Ovary (tissue), 10 donors: ENCODE measurements at places on chromosomes 5 and 9.

DNA sequence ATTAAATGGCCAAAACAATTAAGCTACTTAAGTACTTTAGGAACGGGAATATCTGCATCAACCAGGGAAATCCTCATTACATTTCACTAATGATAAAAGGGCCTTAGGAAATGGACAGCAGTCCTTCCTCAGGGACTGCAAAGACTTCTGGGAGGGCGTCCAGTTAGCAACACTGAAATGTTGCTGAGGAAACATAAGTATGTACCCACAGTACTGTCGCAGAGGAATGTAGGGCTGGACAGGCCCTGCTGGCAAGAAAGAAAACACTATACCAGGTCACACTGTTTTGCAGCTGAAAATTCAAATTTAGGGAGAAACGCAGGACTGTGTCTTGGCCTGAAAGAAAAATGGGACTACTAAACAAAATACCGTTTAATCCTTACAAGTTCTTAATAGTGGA lies 1.3 kb downstream of the C5orf15 start:
- no peaks in the 10 kb centered on the region for H3K36me3 ChIP-seq
- no peak for DNase-seq
- H3K27ac ChIP-seq: no peak overlapping the region
- no peaks in the 10 kb centered on the region for H3K27me3 ChIP-seq

DNA sequence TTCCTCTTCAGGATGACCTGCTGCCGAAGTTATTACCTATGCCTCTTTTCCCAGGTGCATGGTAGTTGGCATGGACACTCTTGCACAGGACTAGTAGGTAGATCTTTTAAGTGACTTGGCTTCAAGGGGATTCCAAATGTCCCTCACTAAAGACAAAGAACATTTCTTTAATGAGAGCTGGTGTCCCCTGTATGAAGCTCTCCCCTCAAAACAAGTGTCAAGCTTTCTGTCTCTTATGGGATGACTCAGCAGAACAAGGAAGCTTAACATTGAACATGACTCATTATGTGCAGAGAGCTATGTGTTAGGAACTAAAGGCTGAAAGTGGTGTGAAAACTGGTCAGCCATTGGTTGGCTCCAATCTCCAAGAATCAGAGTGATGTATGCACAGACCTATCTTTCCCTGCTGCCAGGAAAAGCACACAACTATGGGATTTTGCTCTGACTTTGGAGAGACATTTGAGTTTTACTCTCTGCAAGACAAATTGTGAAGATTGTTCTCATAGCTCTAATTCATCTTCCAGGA lies 120.5 kb downstream of the PRDM6 start:
- DNase-seq: no peak
- no peaks in the 10 kb centered on the region for H3K27me3 ChIP-seq
- no peak overlapping the region for H3K27ac ChIP-seq
- no peaks in the 10 kb centered on the region for H3K36me3 ChIP-seq
- H3K4me1 ChIP-seq: peaks cover 3% of the 10 kb centered on the region

DNA sequence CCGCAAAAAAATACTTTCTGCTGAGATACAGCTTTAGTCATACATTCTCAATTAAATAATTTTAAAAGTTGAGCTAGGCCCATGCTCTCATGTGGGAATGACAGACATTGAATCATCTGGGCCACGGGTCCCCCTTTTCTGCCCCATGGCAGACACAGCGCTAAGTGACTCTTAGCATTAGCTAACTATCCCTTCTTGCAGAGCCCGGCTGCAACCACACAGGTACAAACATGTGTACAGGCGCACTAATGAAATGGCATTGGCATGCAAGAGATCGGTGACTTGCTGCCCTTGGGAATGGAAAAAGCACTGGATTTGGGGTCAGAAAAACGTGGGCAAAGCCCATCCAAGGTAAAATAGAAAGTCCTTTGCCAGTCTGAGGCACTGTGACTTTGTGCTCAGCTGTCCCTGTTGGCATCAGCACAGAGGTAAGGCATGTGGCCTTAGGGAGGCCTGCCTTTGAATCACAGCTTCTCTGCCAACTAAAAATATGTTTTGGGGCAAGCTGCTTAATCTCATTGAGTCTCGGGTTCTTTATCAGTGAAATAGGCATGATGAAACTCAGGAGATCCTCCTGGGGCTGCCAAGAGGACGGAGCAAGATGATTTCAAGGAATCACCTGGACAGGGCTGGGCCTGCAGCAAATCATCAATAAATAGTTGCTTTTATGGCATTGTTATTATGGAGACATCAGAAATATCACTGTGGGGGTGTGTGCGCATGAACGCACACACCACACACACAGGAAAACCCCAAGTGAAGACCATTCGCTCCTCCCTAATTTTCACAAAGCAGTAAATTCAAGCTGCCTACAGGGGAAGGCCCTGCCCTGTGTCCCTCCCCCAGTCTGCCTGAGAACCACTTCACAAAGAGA lies 54.2 kb downstream of the WHRN start:
- H3K4me1 ChIP-seq: peaks cover 7% of the 10 kb centered on the region
- H3K27me3 ChIP-seq: no peaks in the 10 kb centered on the region
- H3K27ac ChIP-seq: no peak overlapping the region
- no peak overlapping the region for H3K4me3 ChIP-seq
- no peaks in the 10 kb centered on the region for H3K36me3 ChIP-seq

DNA sequence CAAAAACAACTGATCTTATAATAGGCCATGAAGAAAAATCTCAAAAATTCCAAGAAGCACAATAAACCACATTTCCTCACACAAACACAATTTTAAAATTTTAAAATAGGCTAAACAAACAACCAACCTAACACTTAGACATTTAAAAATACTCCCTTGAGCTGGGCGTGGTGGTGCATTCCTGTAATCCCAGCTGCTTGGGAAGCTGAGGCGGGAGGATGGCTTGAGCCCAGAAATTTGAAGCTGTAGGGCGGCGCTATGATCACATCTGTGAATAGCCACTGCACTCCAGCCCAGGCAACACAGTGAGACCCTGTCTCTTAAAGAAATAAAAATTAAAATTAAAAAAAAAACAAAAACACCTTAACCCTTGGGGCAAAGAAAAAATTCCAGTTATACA lies 36.9 kb upstream of the TESK1 start:
- no peaks in the 10 kb centered on the region for H3K27me3 ChIP-seq
- peaks cover 3% of the 10 kb centered on the region for H3K4me1 ChIP-seq
- no peak overlapping the region for H3K27ac ChIP-seq

DNA sequence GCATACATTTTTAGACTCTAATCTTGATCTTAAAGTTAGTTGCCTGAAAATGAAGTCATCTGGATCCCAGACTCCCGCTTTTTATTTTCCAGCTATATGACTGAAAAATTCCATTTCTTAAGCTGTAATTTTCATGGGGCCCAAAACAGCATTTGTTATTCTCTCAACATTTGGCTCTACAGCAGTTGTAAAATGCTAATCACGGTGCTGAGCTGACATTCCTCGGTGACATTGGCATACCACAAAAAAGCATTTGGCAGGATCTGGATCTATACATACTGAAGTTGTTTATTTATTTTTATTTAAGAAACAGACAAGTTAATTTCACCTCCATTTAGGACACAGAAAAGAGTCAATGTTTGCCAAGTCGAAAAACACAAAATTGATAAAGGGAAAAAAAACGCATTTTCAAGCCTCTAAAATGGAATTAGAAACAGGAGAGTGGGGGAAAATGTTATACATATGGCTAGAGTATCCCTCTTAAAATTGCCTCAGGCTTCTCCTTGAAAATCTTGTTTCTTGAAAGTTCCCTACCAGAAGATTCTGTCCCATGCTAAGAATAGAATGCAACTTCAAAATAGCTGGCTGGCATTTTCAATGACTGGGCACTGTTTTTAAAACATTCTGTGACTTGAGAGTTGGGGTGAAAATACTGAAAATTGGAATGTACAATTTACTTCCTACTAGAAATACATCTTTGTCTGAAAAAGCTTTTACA lies 207.5 kb upstream of the TBCA start:
- no peaks in the 10 kb centered on the region for H3K36me3 ChIP-seq
- H3K4me1 ChIP-seq: peaks cover 4% of the 10 kb centered on the region
- H3K27ac ChIP-seq: no peak overlapping the region

- H3K27me3 ChIP-seq: no peaks in the 10 kb centered on the region
- no peak overlapping the region for H3K4me3 ChIP-seq
- no peaks in the 10 kb centered on the region for H3K36me3 ChIP-seq
- H3K4me1 ChIP-seq: no peaks in the 10 kb centered on the region
- DNase-seq: no peak
Observed at GRCh38 chr5:118545470-118545869, 442.9 kb downstream of the DTWD2 start.
